ENCODE measurements at places on chromosomes 7 and 10. TPM values are rescaled to one million over a fixed set of nuclear protein-coding genes. Genes with fewer than 3 reads are reported as not detected.
A peak's percentile ranks its signal among the peaks of the same experiment; 100 is the strongest.

CPN1 gene
- total RNA-seq: not detected

GRCh38 chr7:96316949-96317348 is 4.9 kb downstream of the SLC25A13 start:
- no peak for DNase-seq

GRCh38 chr10:32054094-32054493 is 2.1 kb downstream of the KIF5B start:
- peak; percentile 95 for DNase-seq

GRCh38 chr7:44973610-44974401 is 5.0 kb downstream of the MYO1G start:
- peak; percentile 39 for DNase-seq

DNA sequence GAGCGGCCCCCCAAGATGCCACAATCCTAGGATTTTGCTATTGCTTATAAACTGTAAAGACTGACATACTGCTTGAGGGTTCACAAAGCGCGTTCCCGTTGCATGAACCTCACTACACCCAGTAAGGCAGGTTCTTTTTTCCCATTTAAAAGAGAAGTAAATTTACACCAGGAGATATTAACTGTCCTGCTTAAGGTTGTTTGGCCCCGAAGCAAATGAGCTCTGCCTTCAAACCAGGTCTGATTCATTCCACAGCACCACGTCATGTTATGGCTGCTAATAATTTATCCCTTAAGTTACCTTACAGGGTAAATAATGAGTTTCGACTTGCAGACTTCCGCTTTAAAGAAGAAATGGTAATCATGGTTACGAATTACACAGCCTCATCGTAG is 559 bp upstream of the FKBP14 start:
- no peak for DNase-seq

DNA sequence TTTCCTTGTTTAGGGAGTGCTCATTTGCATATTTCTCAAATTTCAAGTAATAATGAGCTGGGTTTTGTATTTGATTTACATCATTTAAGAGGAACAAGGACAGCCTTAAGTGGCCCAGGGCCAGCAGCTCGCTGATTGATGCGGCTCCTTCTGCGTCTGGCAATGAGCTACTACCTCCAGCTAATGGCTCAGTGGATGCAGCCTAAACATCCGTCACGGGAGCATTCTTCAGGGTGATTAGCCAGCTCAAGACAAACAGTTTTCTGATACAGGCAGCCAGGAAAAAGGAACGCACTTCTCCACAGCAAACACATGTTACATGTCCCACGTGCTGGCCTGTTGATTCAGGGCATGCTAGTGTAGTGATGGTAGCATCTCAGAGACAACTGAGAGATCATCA is 169.3 kb upstream of the TCERG1L start:
- no peak for DNase-seq

All from fibroblast of villous mesenchyme (primary cell).